ENCODE measurements at places on chromosomes 12 and 14.

GRCh38 chr12:116612436-116612835 is 53.3 kb downstream of the MAP1LC3B2 start:
- no peak for DNase-seq

DNA sequence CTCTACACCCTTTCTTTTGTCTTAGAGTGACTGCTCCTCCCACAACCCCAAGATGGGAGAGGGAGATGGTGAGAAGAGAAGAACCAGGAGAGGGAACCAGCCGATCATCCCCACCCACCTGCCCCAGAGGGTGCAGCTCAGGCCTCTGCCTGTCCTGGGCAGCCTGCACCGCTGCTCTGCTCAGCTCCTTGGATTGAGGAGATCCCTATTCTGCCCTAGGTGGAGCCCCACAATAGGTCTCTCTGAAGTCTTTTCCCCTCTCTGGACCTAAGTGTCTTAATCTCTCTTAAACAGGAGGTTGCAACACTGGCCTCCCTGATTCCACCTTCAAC is 2.2 kb downstream of the ANKRD33 start:
- peak; percentile 43 for DNase-seq

DNA sequence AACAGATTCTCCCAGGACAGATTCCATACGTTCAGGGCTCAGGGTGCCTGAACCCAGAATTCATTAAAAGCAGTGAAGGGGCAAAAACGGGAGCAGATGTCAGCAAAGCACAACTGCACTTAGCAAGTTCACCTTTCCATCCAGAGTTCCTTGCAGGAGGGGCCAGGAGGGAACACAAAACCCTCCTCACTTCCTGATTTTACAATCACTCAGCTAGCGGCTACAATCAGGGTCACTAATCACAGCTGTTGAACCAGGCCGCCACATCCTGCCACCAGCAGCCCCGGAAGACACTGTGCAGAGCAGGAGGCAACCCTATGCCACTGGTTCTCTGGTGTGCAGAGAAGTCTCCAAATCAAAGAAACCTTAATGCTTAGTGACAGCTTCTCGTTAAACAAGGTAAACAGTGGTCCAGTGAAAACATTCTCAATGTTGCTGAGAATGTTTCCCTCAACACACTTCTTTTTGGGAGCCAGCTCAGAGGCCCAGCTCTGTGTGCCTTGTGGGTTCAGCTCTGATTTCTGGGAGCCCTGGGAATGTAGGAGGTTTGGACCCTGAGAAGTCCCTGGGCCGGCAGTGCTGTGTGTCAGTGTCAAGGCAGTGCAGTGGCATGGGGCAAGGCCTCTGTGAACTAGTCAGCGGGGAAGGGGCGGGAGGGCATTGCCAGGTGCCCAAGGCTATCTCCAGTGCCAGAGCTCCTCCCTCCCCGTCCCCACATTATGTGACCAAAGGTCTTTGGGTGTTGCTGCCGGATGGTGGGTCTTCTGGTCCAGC is 54.5 kb downstream of the VCPKMT start:
- peak; percentile 61 for DNase-seq

DNA sequence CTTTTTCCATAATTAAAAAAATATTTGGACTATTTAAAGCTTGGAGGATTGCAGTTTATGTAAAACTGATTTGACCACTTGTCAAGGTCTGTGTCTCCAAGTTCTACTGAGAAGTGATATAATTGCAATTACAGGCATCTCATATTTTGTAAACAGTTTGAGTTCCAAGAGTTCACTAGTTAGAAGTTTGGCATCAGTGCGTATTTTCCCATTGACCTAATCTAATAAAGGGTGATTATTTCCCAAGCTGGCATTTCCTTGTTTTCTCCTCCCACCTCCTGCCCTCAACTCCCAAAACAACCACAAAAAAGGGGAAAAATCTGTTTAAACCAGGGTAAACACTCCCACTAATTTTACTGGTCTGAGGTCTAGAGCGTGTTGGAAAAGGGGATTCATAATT is 3.0 kb upstream of the MYF6 start:
- DNase-seq = no peak

GRCh38 chr14:24116128-24116814 is 1.5 kb upstream of the NRL start:
- DNase-seq = no peak

DNA sequence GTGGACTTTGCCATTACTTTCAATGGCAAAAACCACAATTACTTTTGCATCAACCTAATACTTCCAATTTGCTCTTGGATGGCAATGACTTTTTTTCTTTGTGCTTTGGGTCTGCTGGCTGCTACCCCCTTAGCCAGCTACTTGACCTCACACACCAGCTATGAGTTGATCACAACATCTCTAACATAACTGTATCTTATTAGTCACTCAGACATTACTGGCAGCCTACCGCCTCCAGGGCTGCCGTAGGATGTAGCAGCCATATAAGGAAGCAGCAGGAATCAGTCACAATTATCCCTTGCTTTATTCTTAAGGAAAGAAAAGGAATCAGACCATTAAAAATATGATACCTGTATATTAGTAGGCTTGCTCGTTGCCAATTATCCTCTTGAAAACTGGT is 260.5 kb downstream of the ADAMTS20 start:
- no peak for DNase-seq

DNA sequence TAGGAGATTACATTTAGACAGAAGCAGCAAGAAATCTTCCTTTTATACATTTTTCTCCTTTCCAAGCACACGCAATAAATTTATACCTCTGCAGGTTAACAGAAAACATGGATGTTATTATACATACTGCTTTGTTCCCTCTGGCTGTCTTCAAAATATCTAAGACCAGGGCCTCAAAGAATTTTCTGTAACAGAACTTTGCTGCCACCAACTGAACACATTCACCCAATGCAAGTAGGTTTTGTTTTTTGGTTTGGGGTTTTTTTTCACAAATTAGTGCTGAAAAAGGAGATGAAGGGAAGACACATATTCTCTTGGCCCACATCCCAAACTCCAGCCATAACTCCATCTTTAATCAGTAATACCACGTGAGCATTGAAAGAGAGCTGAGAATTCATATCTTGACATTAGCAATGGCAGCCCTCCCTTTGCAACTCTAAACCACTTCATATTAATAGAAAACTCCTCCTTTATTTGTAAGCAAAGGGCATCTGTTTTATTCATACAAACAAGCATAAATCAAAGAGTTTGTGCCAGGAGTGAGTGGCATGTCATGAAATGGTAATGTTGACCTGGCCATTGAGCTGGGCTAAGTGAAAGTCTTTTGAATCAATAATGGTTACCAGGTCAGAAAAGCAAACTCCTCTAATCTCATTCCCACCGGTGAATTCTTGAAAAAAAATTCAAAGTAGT is 150.8 kb upstream of the FSCB start:
- no peak for DNase-seq

- no peak for DNase-seq
Observed at GRCh38 chr14:68246786-68247105, 427.2 kb downstream of the RAD51B start.

- no peak for DNase-seq
Observed at GRCh38 chr14:22515929-22516328, 73.1 kb downstream of the DAD1 start.

DNA sequence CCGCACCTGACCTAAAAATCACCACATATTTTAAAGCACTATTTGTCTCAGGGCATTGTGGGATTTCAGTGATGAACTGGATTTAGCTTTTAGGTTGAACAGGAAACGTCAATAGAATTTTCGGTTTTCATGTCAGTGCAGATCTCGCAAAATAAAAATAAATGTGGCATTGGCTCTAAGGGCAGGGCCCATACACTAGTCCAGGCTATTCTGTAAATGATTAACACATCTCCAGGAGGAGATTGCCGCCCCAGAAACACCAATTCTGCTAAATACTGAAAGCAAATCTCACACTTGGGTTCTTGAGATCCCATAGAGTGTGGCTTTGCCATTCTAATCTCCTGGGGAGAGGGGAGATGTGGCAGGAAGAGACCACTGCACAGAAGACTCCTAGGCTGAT is 1494.0 kb upstream of the TMEM132C start:
- no peak for DNase-seq

Measured in sciatic nerve (tissue), 2 donors.